ENCODE measurements at places on chromosomes 2 and 18.

GRCh38 chr2:74080346-74080745, 67.4 kb downstream of the BOLA3 start:
- DNase-seq = no peak

- no peak for DNase-seq
Measured at GRCh38 chr2:10527585-10527984, 79.5 kb upstream of the ODC1 start.

DNA sequence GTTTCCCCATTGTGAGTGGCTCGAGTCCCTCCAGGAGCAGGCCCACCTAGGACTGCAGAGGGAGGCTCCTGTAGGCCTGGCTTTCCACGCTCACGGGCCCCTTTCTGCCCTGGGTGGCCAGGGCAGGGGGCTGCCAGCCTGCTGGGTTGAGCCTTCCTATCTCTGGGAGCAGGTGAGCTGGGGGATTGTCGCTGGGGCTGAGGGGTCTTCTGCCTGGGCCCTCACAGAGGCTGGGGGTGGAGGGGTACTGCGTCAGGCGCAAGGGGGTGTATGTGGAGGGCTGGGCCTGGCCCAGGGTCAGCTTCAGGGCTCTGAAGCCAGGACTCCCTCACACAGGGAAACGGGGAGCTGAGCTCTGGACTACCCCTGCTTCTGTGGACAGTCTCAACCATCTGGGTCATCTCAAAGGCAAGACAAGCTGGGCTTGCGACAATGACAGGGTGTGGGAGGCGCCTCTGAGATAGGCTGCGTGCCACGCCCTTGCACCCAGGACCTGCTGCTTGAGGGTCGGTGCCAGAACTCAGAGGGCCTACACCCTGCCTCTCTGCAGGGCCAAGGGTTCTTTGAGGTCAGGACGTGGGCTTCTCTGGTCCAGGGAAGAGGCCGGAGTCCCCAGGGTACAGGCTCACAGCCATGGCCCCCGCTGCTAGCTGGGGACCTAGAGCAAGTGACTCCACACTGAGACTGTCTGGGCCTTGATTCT, 206.1 kb downstream of the TWIST2 start:
- DNase-seq = no peak

GRCh38 chr2:66447677-66448076, 12.8 kb downstream of the MEIS1 start:
- no peak for DNase-seq

DNA sequence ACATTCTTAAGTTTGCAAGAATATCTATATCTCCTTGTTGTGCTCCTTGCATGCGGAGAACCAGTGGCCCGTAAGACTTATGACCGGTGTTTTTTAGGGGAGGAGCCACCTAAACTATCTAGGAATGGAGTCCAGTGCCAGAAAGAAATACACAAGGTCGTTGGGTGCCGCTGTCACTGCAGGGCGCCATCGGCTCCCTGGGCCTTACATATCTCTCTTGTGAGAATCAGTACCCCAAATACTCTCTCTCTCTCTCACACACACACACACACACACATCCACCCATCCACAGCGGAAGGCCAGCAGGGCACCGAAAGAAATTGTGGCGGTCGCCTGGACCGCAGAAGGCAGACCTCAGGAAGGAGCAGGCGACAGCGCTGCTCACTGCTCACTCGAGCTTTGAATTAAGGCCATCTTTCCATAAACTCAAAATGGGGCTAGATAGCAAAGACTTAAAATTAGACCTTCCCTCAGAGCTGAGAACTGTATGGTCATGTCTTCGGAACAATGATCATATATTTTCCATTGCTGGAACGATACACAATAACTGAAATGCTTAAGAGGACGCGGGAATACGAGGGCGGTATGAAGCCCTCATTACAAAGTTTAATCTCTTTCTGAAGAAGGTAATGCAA, 10.4 kb downstream of the NR4A2 start:
- no peak for DNase-seq

- no peak for DNase-seq
Measured at GRCh38 chr2:210456571-210456970, 20.0 kb downstream of the LANCL1 start.

DNA sequence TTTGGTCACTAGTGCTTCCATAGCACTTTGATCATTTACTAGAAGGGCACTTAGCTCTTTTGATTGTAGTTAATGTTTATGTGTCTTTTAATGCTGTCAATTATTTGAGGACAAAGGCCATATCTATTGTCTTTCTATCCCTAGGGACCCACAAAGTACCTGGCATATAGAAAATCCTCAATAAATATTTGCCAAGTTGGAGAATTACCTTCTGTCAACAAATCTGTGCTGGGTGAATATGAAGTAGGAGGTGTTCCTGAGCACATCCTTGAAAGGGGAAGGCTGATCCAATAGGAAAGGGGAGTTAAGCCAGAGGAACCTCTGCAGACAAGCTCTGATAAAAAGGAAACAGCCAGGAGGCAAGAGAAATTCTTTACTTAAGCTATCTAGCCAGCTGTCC, 8.2 kb downstream of the DPP4 start:
- DNase-seq = no peak

Measured in GM06990 (cell line).